ENCODE measurements at places on chromosomes 3 and 15. TPM values are rescaled to one million over a fixed set of nuclear protein-coding genes. Genes with fewer than 3 reads are reported as not detected.

The PEX11A gene
- total RNA-seq: 1.8 TPM

The RFTN1 gene
- total RNA-seq: 69.6 TPM

The GPR156 gene
- total RNA-seq: 0.16 TPM

The SEMA3G gene
- 0.08 TPM for total RNA-seq

The NLGN1 gene
- not detected for total RNA-seq

The SH2D7 gene
- total RNA-seq: not detected

The NPAP1 gene
- not detected for total RNA-seq

The NME9 gene
- total RNA-seq: not detected

The CNTN3 gene
- total RNA-seq: not detected

The CPN2 gene
- total RNA-seq: not detected

The CLCN2 gene
- 4.5 TPM for total RNA-seq

Data from activated T-cell treated with anti-CD3 and anti-CD28 coated beads, Interleukin-2, amount 50 U/mL, for 4 hours (primary cell).